Ureter (tissue), 1 donor: ENCODE measurements at places on chromosomes 2 and 18. TPM values are rescaled to one million over a fixed set of nuclear protein-coding genes. Genes with fewer than 3 reads are reported as not detected.

GCG gene
- not detected for total RNA-seq

INHBB gene
- total RNA-seq: 10.8 TPM

TSPYL6 gene
- total RNA-seq: not detected

SLC4A5 gene
- total RNA-seq: 7.2 TPM

MC5R gene
- not detected for total RNA-seq

TFPI gene
- 54.7 TPM for total RNA-seq

SEPTIN10 gene
- total RNA-seq: 91.7 TPM

NT5C1B gene
- total RNA-seq: not detected

LCT gene
- total RNA-seq: not detected

DNA sequence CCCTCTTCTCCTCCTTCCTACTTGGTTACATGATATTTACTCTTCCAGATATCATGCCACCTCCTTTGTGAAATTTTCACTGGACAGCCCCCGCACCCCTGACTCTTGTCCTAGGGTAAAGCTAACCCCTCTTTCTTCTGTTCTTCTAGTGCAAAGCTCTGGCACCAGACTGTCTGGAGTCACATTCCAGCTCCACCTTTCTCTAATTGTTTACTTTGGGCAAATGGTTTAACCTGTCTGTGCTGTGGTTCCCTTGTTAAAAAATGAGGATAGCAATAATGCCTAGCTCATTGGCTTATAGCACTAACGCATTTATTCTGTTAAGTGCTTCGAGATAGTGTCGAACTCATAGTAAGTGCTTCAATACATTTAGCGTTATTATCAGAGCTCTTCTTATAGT is 306.2 kb downstream of the ALK start:
- no peak for DNase-seq

- no peak for DNase-seq
Measured at GRCh38 chr18:29979881-29980280, 1062.7 kb downstream of the DSC3 start.

- no peak for DNase-seq
Measured at GRCh38 chr2:15874321-15874720, 66.0 kb upstream of the MYCN start.

DNA sequence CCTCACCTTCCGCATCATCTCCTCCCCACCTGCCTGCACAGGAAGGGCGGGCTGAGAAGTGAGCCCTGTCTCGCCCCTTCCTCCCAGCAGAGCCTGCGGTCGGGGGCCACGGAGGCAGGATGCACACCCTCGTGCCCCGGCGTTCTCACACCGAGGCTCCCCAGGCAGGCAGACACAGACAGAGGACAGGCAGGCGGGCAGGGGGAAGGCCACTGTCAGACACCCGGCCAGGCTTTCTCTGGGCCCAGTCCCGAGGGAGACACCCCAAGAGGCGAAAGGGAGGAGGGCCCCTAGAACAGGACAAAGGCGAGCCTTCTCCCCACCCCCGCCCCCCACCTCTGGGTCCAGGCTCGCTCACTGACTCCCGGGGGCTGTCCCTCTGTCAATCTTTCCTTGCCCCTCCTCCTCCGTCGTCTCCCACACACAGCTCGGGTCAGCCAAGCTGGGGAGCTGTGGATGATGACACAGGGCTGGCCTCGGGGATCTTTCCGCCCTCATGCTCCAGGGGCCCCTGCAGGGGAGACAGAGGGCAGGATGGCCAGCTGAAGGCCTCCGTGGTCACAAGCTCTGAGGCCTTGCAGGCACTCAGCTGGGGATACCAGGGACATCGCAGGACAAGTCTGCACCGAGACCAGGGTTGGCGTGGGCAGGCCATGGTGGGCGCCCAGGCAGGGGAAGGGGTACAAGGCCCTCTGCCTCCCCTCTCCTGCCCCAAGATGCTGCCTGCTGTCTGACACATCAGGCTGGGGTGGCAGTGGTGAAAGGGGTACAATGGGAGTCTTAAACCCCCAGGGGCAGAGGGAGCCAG is 24.9 kb downstream of the BIN1 start:
- DNase-seq: no peak

GRCh38 chr18:59124370-59124704 is 15.3 kb upstream of the SEC11C start:
- no peak for DNase-seq

DNA sequence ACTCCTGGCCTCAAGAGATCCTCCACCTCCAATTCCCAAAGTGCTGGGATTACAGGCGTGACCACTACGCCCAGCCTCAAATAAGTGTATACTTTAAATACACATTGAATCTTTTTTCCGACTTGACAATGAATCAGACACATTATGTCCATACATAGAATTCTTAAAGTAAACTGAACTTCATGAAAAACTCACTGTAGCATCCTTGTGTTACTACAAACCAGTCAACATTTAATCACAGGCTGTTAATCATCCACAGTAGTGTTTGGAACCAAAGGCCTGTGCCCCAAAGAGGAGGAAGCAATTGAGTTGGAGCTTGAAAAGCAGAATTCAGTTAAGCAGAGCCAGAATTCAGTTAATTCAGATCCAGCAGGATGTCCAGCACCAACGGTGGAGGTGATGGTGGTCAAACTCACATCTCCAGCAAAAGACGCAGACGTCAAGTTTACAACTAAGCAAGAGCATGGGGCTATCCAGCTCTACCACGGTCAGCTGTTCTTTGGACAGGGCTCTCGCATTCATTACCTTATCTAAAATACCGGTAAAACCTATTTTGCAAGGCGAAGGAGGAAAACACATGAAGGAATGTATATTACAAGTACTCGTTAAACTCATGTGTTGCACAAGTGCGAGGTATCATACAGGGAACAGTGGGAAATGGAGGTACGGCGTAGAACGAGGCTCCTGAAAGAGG is 1.2 kb downstream of the SLC39A6 start:
- DNase-seq: no peak

DNA sequence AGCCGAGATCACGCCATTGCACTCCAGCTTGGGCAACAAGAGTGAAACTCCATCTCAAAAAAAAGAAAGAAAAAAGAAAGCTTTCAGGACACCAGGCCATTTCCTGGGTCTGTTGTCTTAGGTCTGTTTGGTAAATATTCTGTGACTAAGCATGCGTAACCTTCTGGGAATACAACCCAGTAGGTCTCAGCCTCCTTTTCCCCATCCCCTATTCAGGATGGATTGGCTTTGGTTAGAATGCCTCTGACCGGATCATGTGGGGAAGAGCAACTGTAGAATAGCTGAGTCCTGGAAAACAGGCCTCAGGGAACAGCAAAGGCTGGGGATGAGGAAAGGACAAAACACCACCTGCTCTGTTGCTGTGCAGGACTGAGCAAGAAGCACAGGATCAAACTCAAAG is 1.6 kb upstream of the PDCL3 start:
- DNase-seq: no peak
